ENCODE measurements at places on chromosomes 2 and 18.

DNA sequence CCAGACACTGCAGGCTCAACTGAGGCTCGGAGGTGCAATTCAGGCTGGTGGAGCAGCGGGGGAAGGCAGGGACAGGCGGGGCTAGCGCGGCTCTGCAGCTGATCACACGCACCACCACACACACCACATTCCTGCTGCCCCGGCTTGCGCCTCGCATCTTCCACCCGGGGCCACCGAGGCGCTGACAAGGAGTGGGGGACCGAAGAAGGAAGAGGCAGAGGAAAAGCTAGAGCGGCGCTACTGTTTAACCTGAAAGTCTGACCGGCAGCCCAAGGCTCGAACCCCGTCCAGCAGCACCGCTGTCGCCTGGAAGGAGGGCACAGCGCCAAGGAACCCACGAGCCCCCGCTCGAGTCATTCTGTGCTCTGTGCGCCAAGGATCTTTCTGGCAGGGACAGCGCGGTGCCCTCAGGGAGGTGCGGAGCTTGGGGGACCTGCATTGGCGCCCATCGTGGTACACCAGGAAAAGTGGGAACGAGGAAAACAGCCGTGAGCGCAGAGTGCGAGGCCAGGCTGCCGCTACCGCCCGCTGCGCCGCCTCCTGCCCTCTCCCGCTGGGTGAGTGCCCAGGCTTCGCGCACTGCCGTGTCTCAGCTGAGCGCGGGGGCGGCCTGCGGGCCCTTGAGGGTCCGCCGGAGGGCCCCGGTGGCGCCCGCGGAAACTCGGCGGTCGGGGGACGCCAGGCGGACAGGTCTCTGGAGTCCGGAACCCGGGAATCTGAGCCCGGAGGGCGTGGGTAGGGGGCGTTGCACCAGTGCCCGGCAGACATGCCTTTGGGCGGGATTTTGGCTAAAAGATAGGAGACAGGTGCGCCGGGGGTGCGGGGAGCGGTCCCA, 860 bp upstream of the KCNJ3 start:
- DNase-seq = no peak

DNA sequence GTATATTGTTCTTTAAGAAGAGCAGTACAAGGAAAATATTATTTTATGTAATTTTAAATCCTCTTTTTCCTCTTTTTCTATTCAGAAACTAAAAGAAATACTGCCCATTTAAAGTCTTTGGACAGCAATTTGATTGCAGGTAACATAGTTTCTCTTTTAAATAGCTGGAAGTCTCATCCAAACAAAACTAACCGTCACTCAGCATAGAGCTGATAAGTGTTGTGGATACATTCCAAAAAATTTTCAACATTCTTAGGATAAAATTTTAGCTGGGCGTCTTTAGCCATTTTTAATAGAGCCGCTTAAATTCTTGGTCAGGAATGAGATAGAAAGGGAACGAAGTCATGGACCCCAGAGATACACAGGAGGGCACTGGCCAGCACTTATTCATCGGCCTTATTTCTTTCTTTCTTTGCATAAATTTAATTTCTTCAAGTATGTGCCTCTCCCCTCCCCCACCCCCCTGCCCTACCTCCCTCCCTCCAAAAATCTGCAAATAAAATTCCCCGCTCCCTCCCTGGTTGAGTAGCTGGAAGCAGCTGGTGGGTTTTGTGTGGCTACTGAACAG, 81.7 kb downstream of the GBX2 start:
- no peak for DNase-seq

DNA sequence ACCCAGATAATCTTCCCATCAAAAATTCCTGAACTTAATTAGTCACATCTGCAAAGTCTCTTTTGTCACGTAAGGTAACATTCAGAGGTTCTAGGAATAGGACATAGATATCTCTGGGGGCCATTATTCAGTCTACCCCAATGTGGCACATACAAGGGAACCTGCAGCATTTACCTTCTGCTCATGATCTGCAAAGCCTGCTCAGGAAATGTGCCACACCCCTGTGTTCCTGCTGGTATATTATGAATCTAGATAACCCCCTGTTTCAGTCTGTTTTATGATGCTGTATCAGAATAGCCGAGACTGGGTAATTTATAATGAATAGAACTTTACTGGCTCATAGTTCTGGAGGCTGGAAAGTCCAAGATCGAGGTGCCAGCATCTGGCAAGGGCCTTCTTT, 103.5 kb downstream of the ARL4C start:
- no peak for DNase-seq

DNA sequence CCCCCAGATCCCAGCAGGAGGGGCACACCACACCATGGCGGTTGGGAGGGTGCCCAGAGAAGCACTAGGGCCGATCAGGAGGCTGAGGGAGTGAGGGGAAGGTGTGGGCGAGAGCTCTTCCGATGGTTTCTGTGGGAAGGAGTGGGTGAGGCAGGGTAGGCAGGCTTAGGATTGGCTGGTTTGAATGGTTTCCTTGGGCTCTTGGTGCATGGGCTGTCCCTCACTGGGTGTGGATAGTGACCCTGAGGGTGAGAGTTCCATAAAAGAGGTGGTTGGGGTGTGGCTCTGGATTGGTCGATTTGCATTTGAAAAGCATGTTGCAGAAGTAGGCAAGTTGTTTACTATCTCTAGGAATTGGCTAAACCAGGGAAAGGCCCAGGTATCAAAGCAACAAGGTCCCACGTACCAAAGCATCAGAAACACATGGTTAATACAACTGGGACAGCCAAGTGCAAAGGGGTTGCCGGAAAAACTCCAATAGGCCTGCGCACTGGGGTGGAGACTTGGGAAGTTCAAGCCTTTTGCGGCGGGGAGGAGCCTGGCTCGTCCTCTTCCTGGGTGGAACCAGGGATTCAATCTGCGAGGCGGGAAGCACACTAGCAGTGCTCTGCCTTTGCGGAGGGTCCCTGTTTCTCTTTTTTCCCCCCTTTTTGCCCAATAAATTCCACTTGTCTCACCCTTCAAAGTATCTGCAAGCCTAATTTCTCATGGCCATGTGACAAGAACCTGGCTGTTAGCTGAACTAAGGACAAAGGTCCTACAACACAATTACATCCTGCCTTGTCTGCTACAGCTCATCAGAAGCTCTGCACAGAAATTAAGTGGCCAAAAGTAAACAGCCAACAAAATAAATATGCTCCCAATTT, 43.2 kb downstream of the IL1R2 start:
- DNase-seq = no peak

- no peak for DNase-seq
These were observed 76.0 kb downstream of the ALPK2 start for GRCh38 chr18:58552896-58553295.

DNA sequence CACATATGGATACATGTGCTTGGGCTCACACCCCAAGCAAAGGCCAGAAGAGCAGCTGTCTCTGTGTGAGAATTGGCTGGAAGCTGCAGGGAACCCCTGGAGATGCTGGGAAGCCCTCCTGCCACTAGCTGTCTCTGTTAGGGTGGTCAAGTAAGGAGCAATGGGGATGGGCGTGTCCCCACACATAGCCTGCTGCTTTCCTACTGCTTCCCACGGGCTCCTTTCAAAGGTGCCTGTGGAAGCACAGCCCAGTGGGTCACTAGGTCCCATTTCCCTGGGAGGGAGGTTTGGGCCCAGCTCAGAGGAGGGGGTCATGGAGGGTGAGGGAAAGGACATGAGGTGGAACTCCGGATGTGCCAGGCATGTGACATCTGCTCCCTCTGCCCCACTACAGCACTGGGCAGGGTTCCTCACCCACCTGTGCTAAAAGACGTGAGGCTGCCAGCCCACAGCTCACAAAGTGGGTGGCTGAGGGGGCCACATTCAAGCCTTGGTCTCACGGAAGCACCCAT, 24.4 kb upstream of the MAL start:
- no peak for DNase-seq

- DNase-seq = no peak
These were observed 117.2 kb downstream of the LNPK start for GRCh38 chr2:175884697-175885393.

DNA sequence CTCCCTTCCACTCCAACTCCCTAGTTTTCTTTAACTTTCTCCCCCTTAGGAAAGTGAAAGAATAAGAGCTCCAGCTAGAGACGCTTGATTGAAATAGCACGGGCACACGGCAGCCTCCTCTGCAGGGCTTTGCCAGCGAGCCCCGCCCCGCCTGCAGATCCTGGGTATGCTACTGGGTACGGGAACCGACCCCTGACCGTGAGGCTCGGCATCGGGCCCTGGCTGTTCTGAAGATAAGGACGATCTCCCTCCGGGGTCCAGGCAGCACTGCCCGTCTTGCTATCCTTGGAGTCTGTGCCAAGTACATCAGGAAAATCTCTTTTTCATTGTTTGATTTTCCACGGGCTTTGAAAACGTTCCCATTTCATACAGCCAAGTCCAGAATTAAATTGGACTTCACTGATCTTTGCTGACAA, 284.5 kb downstream of the MTX2 start:
- peak; percentile 34 for DNase-seq

DNA sequence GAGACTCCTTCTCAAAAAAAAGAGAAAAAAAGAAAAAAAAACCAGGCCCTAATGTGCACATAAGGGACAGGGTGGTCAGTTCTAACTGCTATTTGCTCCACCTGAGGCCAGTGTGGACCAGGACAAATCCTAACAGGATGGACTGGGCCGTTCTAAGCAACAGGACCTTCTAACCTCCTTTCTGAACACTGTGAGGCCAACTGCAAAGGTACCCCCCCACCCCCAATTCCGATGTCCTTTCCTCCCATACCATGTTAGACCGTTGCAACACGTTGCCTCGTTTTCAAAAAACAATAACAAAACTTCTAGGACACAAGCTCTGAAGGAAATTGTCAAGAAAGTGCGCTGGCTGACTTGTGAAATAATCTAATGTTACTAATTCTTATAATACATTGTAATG, 1.2 kb downstream of the THAP4 start:
- DNase-seq = no peak

- DNase-seq = no peak
These were observed 21.1 kb upstream of the CHMP3 start for GRCh38 chr2:86584151-86584913.

DNA sequence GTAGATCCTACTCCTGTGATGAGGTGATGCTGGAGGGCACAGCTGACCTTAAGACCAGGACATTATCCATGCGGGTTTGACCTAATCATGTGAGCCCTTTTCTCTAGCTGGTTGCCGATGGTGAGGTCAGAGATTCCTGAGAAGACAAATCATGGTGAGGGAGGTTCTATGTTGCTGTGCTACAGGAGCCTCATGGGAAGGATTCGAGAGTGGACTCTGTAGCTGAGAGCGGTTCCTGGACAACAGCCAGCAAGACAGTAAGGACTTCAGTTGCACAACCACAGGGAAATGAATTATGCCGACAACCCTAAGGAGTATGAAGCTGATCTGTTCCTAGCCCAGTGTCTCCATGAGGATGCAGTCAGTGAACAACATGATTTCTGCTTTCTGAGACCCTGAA, 80.4 kb downstream of the EPB41L3 start:
- DNase-seq = no peak

DNA sequence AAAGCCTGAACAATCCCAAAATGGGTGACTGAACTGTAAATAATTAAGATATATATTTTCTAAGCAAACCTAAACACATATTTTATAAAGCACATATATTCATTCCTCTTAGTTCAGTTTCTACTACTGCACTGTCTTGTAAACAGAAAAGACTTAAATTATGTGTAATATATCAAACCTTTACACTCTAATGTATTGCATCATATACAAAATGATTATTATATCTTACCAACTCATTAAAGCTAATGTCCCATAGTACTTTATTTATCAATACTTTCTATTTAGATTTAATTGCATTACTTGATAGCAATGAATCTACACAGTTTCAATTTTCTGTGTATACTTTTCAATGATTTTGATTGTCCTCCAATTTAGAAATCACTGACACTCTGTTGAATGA, 111.0 kb downstream of the TMEM247 start:
- no peak for DNase-seq
